NCI-H1694 treated with DMSO at 0.1 percent for 48 hours (cell line): ENCODE measurements at places on chromosomes 5 and 9.

- no peak for DNase-seq
These were observed 7.5 kb upstream of the CCDC180 start for GRCh38 chr9:97299809-97300414.

DNA sequence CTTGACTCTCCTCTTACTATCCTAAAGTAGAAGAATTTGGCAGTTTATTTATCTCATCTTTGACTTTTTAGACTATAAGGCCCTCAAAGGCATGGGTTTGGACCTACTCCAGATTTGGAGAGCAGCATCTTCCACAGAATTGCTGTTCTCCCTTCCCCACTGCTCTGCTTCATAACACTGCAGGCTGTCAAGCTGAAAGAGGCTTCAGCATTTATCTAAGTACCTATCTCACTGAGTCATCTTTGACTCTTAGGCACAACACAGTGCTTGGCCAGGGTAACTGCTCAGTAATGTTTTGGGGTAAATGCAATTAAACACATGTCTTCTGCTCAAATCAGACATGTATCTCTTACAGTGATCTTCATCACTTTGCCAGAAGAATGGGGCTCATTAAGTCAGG lies 60.6 kb downstream of the GRIN3A start:
- no peak for DNase-seq

GRCh38 chr9:114243240-114243639 lies 79.7 kb upstream of the ORM1 start:
- no peak for DNase-seq

DNA sequence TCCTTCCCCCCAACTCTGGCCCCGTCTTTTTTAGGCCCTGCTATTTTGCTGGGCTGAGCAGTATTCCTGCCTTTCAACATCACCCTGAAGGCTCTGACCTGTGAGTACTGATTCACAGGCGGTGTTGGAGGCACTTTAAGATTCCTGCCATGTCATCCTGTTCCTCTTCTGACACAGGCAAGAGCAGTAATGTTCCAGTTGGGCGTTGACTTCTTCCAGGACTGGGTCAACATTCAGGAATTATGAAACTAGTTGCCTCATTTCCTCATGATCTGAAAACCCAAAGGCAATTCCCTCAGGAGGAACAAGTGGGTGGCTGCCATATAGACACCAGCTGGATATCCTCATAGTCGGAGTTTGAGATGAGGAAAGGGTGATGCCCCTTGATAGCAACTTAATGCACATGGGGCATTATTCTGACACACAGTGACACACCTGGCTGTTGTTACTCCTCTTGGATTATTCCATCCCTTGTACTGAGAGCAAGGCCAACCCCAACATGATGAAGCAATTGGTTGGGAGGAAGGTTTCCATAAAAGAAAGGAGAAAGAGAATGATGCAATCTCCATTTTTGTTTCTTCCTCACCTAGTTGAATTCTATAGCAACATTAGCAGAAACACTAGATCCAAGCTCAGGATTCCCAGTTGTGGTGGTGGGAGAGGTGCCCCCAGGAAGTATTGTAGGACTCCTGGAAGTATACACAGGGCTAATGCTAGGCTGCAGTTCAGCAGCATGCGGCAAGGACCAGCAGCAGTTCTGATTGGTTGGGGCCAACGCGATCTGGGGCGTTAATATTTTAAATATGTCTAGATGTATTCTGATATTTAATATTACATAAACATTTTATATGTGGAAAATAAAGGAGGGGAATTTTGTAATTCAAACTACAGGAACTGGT lies 19.6 kb upstream of the GLRX start:
- DNase-seq = no peak

DNA sequence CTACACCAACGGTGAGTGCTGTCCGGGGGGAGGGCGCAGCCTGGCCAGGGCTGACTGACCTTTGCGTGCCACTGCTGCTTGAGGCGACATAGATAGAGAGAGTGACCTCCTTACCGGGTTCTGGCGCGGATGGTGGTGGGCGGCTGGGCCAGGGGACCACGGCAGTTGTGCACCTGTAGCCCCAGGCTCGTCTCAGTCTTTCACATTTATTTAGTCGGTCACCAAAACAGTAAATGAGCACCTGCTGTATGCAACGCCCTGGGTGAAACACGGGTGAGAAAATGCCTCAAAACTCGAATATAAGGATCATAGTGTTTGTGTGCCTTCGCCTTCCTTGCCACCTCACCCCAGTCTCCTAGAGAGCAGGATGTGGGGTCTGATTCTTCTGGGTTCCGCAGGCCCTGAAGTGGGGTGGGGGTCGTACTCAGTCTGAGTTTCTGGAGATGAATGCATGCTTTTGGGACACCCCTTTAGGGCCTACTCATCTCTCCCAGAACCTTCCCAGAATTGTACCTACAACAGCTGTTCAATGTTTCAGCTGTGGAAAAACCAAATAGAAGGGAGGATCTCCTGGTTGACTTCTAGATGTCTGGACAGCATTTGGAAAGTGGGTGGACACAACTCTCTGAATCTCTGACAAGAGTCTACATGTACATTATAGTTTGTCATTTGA lies 714 bp downstream of the SEC24A start:
- no peak for DNase-seq

- DNase-seq = no peak
These were observed 159.8 kb upstream of the MVB12B start for GRCh38 chr9:126166866-126167265.

- no peak for DNase-seq
These were observed 210.3 kb downstream of the CDK5RAP2 start for GRCh38 chr9:120369608-120370220.

GRCh38 chr9:129582855-129583254 lies 38.0 kb downstream of the C9orf50 start:
- DNase-seq = no peak

DNA sequence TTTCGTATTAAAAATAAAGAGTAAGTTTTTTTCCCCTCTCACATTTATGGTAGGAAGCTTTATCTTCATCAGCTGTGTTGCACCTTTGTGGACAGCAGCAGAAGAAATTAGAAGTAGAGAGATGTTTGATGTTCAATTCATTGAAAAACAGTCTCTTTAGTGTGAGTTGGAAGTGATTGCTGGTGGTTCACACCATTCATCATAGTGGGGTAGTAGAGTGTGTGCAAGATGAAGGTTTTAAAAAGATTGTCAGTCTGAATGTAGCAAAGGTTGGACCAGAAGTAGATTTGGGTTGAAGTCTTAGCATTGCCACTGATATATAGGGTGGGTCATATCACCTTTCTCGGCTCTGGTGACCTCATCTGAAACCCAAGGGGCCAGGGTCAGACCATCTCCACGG lies 10.4 kb downstream of the ARHGEF28 start:
- no peak for DNase-seq

DNA sequence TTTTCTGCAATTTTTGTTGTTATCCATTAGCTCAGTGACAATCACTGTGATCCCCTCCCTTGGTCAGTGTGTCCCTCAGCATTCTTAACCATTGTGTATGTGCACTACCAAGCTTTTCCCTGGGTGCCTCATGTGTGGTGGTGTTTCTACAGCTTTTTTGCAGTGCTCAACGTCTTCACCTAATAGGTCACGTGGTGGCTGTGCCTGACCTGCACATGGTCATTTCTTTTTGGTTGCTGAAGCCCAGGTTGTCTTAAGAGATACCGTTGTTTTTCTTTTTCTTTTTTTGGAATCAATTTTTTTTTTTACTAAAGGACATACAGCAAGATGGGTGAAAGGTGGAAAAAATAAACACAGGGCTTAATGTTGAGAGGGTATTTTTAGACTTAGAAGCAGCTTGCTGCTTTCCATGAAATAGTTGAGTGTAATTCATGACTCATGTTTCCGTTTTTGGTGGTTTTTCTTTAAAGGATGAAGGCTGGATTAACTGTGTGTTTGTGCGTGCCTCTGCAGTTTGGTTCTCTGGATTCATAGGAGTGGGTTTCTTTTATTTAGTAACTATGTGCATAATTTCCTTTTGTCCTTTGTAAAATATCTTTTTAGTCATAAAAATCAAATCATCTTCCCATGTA lies 22.2 kb downstream of the SH3GL2 start:
- no peak for DNase-seq

- DNase-seq = no peak
These were observed 488.2 kb downstream of the NTRK2 start for GRCh38 chr9:85157772-85158171.

GRCh38 chr5:4700069-4700468 lies 440.1 kb upstream of the ADAMTS16 start:
- DNase-seq = peak; percentile 48

DNA sequence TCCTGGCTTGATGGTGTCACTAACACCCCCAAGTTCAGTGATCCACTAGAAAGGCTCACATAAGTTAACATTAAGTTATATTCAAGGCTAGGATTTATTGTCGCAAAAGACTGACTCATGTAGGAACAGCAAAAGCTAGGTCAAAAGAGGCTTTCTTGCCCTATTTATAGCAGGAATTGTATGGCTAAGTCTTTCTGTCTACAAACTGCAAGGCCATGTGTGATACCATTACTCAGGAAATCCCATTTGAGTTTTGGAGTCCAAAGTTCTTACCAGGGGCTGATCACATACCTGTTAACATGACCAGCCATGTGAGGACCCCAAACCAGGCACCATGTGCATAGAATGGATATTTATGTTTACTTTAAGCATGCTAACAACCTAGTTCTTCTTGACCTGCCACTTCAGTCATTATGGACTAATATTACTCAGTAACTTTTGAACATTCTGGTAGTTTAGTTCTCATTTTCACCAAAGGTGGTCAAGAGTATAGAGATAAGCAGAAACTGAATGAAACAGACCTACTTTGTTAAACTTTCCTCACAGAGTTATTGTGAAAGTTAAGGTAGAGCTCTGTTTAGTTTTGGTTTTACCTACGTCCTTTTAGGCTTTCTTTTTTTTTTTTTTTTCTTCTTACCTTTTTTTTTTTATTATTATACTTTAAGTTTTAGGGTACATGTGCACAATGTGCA lies 281.1 kb downstream of the FER start:
- no peak for DNase-seq

DNA sequence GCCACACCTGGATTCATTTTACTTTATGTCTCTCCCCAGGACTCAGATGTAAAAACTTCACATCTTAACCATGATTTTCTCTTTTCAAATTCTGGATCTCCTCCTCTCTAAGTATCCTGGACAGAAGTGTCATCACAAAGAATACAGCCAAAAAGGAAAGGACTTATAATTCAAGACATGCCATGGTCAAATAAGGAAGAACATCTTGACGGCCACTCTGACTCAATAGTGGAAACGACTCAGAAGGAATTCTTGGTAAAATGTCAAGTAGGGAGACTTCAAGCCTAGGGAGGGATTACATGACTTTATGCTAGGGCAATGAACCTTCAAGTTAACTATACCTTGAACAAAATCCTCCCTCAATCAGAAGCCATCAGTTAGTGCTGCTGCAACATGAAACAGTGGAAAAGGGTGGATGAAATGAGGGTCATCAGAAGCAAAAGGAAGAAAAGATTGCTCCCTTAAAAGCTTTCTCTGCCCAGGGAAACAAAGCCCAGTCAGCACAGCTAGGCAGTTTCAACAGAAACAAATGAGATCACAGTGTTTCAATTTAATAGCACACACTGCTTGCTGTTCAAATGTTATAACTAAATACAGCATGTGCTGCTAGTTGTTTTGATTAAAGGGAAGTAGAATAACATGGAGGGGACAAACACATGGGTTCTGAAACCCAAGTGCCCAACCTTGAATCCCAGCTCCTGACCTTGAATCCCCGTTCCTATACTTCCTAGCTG lies 101.4 kb downstream of the LPAR1 start:
- DNase-seq = no peak

- DNase-seq = no peak
These were observed 109.6 kb upstream of the KCNN2 start for GRCh38 chr5:114252226-114252625.

DNA sequence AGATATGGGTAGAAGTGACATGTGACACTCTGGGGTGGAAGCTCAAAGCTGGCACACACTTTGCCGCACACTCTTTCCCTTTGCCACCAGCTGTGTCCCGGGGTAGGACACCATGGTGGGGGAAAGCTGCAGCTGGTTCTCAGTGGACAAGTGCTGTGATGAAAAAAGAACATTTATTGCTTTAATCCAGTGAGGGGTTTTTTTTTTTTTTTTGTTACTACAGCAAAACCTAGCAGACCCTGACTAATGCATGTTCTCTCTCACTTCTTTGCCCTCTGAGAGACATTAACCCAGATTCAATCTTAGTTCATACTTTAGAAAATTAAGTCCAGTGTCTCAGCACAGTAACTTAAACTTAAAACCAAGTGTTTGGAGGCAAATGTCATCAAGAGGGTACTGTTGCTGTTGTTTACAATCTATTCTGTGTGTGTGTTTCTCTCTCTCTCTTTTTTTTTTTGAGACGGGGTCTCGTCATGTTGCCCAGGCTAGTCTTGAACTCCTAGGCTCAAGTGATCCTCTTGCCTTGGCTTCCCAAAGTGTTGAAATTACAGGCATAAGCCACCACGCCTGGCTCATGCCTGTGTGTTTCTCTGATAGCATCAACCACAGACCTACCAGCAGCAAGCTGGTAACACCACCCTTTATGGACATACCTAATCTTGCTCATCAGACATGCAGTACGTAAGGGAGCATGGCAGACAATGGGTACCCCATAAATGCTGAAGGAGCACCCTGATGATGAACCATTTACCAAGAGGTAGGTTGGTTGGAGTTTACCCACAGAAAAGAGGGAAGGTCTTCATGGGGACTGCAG lies 84.7 kb upstream of the TBC1D2 start:
- no peak for DNase-seq
